ENCODE measurements at places on chromosomes 4 and X. TPM values are rescaled to one million over a fixed set of nuclear protein-coding genes. Genes with fewer than 3 reads are reported as not detected.

Gene ZBED1
- total RNA-seq = 46.4 TPM

DNA sequence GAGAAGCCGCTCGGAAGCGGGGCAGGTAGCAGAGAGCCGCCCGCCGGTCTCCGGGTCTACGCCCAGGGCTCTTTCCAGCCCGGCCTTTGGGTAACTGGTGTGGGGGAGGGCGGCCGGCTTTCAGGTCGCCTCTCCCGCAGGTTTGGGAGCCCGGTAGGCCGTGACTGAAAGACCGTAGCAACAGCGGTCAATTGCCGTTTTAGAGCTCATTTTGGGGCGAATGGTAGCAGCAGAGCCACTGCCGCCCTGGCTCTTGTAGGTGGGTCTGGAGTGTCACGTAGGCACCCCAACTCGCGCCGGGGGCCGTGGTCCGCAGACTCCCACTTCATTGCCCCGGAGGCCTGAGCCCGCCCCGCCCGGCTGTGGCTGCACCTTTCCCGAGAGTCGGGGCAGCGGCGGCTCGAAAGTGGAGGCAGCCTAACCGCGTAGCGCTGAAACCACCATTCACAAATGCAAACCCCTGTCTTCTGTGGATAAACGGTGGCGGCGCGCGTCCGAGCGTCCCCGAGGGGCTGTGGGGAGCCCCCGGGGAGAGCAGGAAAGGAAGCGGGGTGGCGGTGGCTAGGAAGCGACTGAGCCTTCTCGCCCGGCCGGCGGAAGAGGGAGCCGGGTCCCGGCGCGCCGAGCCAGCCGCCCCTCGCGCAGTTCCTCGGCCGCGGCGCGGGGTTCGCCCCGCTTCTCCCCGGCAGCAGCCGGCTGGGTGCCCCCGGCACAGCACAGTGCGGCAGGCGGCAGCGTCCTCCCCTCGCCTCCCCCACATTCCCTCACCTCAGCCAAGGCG is 2185.1 kb upstream of the TENM3 start:
- peak; percentile 11 for DNase-seq

Gene MAP7D2
- under 0.01 TPM for total RNA-seq

- DNase-seq = peak; percentile 36
These were observed 38.0 kb downstream of the MAGEE2 start for GRCh38 chrX:75746891-75747639.

- DNase-seq = no peak
These were observed 192.3 kb upstream of the NR3C2 start for GRCh38 chr4:148634476-148634875.

- no peak for DNase-seq
These were observed 197.2 kb upstream of the ZFP42 start for GRCh38 chr4:187798385-187798784.

Gene DMP1
- total RNA-seq = not detected

- no peak for DNase-seq
These were observed 125.0 kb upstream of the MSX1 start for GRCh38 chr4:4734425-4734824.

GRCh38 chrX:19810802-19811201 is 76.6 kb downstream of the SH3KBP1 start:
- no peak for DNase-seq

DNA sequence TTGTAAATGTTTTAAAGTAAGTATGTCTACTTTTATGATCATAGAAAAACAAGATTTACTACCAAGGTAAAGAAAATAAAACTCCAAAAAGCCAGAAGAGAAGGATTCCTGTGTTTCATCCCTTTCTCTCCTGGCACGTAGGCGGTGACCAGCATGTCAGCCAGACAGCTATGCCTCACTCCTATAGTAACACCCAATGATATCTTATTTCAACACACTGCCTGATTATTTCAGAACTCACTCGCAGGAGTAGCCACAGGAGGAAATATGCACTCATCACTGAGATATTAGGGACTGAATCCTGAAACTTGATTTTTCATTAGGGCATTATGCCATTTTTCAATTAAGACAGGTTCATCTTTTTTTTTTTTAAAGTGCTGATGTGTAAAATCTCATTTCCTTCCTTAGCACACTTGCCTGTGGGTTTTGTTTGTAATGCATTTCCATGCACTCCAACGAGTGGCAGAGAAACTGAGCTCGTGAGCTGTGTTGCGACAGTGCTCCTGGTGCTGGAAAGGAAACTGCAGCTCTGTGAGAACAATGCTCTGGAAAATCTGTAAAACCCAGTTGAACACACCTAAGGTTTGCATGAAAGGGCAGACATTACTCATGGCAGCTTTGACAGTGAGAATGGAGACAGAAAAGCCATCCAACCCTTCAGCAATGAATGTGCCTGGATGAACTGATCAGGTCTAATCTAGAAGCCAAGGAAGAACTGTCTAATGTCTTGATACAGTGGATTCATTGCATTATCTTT is 18.2 kb downstream of the RAI2 start:
- DNase-seq = peak; percentile 36
